ENCODE measurements at places on chromosomes 13 and 19.

- DNase-seq = no peak
Measured at GRCh38 chr19:46746281-46747057, at the start of gene STRN4. TSS of gene STRN4 (minus strand) at chr19:46746450. CDS start at chr19:46746430, 20 bp downstream.

- no peak for DNase-seq
Measured at GRCh38 chr13:27599845-27600553, 20.3 kb downstream of the LNX2 start.

- DNase-seq = no peak
Measured at GRCh38 chr19:38218204-38218603, 5.8 kb downstream of the DPF1 start.

DNA sequence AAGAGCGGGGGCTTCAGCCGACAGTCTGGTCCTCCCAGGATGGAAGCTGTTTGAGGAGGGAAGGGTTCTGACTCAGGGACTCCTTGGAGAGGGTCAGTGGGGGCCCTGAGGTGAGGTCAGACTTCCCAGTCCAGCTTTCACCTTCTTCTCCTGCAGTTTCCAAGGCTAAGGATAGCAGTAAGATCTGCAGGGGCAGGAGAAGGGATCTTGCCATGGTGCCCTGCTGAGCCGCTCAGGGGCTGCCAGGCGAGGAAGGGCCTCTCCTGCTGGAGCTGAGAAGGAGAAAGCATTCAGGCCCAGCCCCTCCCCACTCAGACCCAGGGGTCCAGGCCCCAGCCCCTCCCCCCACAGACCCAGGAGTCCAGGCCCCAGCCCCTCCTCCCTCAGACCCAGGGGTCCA lies 1.5 kb downstream of the KLK7 start:
- DNase-seq = no peak

DNA sequence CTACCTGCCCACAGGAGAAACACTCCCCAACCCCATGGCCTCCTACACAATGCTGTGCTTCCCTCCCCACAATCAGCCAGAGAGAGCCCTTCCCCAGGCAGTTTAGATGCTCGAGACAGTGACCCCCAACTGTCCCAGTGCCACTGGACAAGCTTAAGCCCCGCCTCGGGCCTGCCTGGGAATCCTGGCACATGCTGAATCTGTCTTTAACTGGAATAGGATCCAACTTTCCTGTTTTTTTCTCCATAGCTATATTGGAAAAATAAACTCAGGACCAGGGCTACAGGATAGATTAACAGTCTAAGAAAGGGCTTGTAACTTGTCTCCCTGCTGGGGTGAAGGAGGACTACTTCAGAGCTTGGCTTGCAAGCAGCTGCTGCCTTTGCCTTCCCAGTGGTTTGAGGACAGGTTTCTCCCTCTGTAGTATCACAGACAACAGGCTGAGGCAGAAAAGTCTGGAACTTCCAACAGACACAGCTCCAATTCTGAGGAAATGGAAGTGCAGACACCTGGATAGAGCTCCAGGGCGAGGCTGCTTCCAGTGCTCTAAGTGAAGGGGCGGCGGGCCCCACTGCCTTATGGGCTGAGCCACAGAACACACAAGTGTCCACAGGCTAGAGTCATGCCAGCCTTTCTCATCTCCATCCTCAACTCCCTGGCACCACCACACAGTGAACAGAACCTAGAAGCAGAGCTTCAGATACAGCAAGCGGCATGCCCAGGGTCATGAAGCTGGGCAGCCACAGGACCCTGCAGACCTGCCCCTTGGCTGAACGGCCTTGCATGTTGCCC lies 228.3 kb downstream of the TUBA3C start:
- DNase-seq = no peak

- no peak for DNase-seq
Measured at GRCh38 chr19:38120471-38121025, 103.5 kb downstream of the DPF1 start.

DNA sequence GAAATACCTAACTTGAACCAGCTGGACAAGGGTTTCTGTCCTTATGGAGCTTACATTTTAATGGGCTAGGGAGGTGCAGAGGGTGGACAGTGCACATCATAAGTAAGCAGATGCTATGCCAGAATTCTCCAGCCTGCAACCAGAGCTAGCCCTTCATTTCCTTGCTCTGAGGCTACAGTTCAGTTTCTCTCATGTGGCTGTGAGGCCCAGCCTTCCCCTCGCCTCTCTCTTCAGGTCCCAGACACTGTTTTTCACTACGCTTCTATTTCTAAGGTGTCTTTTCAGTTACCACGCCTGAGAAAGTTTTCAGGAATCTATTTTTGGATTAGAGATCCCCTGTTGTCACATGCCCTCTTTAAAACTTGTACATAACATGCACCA lies 141.9 kb downstream of the PCCA start:
- DNase-seq = no peak

- DNase-seq = no peak
Measured at GRCh38 chr13:32234914-32235313, 80.2 kb downstream of the ZAR1L start.

- no peak for DNase-seq
Measured at GRCh38 chr19:570937-571565, 1.3 kb upstream of the BSG start.

- DNase-seq = no peak
Measured at GRCh38 chr19:4515732-4516131, 2.6 kb downstream of the PLIN4 start.

DNA sequence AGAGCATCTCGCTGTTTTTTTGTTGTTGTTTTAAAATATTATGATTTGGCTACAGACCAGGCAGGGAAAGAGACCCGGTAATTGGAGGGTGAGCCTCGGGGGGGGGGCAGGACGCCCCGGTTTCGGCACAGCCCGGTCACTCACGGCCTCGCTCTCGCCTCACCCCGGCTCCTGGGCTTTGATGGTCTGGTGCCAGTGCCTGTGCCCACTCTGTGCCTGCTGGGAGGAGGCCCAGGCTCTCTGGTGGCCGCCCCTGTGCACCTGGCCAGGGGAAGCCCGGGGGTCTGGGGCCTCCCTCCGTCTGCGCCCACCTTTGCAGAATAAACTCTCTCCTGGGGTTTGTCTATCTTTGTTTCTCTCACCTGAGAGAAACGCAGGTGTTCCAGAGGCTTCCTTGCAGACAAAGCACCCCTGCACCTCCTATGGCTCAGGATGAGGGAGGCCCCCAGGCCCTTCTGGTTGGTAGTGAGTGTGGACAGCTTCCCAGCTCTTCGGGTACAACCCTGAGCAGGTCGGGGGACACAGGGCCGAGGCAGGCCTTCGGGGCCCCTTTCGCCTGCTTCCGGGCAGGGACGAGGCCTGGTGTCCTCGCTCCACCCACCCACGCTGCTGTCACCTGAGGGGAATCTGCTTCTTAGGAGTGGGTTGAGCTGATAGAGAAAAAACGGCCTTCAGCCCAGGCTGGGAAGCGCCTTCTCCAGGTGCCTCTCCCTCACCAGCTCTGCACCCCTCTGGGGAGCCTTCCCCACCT lies 183.3 kb downstream of the KDM4B start:
- no peak for DNase-seq

DNA sequence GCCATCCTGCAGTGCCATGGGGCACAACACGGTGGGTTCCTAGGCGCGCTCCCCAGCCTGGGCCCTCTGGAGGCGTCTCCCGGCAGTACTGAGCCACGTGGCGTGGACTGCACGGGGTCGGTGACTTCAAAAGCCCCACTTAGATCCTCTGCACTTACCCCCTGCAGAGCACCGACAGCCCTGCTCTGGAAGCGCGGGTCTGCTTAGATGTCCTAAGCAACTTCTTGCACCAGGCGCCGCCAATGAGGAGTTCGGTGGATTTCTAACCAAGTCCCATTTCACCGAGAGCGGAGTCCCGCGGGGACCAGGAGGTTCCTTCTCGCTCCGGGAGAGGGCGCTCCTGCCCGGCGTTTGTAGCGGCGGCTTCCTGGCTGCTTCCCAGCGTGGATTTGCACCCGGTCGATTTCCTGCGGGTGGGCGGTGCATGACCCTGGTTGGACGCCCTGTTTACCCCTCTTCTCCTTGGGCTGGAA lies 25.2 kb upstream of the ZNF845 start:
- no peak for DNase-seq

- peak; percentile 45 for DNase-seq
Measured at GRCh38 chr19:38655148-38655824, 7.8 kb downstream of the ACTN4 start.

DNA sequence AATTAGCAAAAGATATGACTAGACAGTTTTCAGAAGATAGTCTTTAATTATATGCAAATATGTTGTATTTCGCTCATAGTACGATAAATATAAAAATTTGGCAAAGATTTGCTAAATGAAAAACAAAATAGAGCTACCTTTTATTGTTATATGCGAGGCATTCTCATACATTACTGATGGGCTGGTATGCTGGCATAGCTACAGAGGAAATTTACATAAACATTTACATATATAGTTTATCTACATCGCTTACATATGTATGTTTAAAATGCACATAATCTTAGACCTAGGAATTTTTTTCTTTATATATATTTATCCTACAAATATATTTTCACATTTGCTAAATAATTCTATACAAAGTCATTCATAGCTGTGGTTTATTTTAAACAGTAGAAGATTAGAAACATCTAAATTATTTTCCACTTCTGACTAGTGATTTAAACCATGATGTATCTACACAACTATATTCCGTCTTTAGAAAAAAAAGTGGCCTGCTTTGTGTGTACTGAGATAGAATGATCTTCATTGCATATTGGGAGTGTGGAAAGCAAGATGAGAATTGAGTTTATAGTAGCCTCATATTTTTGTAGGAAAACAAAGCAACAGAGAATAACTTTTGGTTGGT lies 1345.0 kb upstream of the SLC10A2 start:
- DNase-seq = no peak

DNA sequence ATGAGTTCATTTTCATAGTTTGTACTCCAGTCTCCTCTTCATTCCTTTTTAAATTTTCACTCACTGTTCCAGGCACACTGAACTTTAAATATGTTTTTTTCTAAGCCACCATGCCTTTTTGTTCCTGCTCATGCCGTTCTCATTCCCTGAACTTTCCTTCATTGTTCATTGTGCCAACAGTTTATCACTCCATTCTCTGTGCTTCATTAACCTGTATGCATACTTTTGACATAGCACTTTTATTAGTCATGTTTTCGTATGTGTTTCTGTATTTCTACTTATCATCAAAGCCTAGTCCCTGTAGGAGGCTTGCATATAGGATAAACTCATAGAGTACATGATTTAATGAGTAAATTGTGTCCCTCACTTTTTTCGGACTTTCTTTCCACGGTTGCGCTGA lies 65.3 kb downstream of the PCDH20 start:
- DNase-seq = no peak

- no peak for DNase-seq
Measured at GRCh38 chr19:7098096-7098495, 28.6 kb downstream of the ZNF557 start.

GRCh38 chr19:18831524-18832305 lies at the start of gene UPF1:
TSS of gene UPF1 (plus strand) at chr19:18831959. CDS start at chr19:18832210, 251 bp downstream.
- DNase-seq = peak; percentile 84

GRCh38 chr13:27745301-27745700 lies 47.0 kb upstream of the GSX1 start:
- no peak for DNase-seq

DNA sequence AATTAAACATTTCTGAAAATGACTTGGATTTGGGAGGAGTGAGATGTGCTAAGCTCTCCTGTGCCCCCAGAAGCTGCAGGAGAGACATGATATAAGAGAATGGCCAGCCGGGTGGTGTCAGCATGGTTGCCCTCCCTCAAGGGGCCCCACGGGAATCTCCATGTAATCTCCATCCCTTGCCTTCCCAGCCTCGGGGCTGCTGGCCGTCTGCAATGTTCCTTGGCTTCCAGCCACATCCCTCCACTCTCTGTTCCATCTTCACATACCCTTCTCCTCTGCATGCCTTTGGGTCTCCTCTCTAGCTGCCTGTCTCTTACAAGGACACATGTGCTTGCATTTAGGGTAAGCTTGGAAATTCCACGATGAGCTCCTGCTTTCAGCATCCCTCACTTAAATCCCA lies 172.0 kb downstream of the TSHZ3 start:
- no peak for DNase-seq

DNA sequence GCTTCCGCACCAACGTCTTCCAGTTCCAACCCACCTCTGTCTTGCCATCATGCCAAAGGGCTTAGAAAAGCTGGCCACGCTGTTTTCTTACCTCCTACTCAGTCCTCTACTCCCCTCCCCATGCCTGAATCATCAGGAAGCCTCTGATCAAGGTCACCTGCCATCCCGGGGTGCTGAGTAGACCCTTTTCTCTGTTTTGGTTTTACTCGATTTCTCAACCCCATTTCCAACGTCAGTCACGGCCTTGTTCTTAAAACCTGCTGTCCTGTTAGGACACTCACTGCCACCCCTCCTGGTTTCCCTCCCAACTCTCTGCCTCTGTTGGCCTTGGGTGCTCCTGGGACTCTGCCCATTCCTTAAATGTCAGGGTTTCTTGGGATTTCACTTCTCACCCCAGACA lies 350.1 kb downstream of the FOXO1 start:
- peak; percentile 32 for DNase-seq

DNA sequence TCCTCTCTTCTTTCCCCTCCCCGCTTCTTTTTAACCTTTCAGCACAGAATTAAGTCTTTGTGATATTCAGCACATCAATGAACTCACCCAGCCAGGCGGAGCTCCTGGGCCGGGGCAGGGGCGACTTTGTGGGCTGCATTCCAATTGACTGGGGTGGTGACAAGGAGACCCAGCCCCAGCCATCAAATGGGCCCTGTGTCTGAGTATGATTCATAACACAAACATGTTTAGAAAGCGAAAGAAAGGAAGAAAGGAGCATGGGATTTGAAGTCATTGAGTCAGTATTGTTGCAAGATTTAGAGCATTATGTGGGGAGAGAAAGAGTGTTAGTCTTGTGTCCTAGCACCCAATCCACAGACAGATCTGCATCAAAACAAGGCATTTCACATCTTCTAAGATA lies 185.3 kb downstream of the LHFPL6 start:
- no peak for DNase-seq

- no peak for DNase-seq
Measured at GRCh38 chr19:15340086-15340485, 7.7 kb upstream of the BRD4 start.

DNA sequence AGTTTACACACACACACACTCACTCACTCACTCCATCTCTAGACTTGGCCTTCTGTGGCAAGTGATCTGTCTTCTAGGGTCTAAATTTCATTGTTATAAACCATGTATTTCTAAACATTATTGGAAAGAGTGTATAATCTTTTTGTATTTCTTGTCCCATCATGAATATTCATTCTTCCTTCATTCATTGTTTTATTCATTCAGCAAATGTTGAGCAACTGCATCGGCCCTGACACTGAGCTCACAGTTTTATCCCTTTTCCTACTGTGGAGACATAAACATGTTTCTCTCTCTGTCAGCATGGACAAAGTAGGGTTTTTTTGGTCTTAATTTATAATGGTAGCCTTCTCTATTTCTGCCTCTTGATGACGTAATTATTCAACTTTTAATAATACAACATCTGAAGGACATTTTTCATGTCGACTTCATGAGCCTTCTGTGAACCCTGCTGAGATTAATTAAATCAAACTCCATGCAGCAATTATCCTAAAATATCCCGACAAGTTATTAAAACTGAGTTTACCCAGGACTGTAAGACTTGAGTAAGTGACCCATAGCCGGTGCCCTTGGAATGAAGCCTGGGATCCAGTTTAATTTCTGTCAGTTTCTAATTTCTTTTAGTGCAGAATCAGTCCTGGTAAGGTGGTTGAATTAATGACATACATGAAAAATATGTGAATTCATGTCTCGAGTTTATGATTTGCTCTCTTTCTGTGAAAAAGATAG lies 7.3 kb downstream of the SPATA13 start:
- DNase-seq = no peak

- no peak for DNase-seq
Measured at GRCh38 chr13:42874221-42874620, 92.8 kb downstream of the FAM216B start.
